Stimulated activated CD4-positive, alpha-beta T cell treated with anti-CD3 and anti-CD28 coated beads, Interleukin-2, amount 100 ng/mL, for 48 hours (primary cell): ENCODE measurements at places on chromosomes 1 and 21.

GRCh38 chr21:21163904-21164303 lies 165.7 kb downstream of the NCAM2 start:
- peak; percentile 31 for DNase-seq

- DNase-seq, result peak; percentile 25
Observed at GRCh38 chr1:8477166-8477982, 159.5 kb downstream of the SLC45A1 start.

- DNase-seq, result peak; percentile 63
Observed at GRCh38 chr1:181038399-181038873, 4.7 kb downstream of the MR1 start.

- DNase-seq, result no peak
Observed at GRCh38 chr1:160537714-160538665, 14.9 kb upstream of the SLAMF6 start.

- no peak for DNase-seq
Observed at GRCh38 chr21:26954662-26955121, 12.2 kb downstream of the ADAMTS5 start.

DNA sequence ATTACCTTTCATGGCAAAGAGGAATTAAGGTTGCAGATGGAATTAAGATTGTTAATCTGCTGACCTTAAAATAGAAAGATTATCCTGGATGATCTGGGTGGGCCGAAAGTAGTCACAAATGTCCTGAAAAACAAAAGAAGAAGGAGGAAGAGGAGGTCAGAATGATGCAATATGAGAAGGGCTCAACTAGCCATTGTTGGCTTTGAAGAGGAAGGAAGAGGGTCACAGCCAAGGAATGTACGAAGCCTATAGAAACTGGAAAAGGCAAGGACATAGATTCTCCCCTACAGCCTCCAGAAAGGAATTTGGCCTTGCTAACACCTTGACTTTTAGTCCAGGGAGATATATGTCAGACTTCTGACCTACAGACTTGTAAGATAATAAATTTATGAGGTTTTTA lies 39.4 kb upstream of the FMOD start:
- no peak for DNase-seq

DNA sequence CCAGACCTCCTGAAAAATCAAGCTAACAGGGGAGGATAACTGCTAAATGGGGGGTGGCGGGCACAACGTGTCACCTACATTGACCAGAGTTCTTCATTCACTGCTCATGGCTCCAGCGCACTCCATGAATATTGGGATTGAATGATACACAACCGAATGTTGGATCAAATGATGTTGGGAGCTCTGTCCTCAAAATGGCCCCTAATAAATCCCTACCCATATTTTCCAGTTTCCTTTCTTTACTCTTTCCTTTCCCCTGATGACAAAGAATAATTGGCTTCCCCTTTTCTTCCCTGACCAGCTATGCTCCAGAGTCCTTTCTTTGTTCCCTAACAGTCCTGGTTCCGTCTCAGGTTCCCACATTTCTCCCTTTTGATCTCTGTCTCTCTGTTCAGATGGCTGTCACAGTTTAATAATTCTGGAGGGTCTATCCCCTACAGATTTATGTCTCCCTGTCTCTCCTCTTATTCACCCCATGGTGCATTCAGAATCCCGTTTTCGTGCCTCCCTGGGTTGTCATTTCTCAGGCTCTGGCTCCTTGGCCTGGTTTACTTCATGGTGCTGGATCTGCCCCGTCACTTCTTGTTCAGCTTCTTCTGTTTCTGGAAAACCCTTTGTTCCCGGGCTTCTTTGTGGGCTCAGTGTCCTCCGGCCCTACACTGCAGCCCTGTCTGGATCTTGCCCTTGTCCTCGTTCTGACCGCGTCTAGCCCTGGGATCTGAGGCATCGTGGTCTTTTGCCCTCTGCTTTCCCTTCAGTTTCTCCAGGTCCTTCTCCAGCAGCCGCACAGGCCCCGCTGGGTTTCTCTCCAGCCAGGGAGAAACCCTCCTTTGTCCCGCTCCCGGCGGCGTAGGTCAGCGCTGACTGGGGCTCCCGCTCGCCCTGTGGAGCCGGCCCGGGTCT lies 78.3 kb downstream of the NDUFS5 start:
- DNase-seq, result no peak

DNA sequence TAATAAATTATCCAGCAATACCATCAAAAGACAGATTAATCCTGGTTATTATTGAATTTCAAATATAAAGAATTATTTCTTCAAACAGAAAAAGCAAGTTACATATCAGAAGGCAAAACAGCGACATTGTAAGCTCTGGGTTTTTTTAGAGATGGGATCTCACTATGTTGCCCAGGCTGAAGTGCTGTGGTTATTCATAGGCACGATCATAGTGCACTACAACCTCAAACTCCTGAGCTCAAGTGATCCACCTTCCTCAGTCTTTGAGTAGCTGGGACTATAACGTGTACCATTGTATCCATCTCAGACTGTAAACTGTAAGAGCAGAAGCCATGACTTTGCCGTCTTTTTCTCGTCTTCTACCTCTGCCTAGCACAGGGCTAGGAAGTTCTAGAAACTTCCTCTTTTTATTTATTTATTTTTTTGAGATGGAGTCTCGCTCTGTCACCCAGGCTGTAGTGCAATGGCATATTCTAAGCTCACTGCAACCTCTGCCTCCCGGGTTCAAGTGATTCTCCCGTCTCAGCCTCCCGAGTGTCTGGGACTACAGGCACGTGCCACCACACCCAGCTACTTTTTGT lies 20.0 kb upstream of the GPX7 start:
- no peak for DNase-seq

GRCh38 chr1:179867493-179868330 lies 9.9 kb downstream of the TOR1AIP2 start:
- DNase-seq, result peak; percentile 35

- DNase-seq, result peak; percentile 37
Observed at GRCh38 chr1:28144203-28145135, 32.0 kb downstream of the PTAFR start.

GRCh38 chr1:14246471-14246870 lies 352.0 kb upstream of the KAZN start:
- DNase-seq, result no peak

DNA sequence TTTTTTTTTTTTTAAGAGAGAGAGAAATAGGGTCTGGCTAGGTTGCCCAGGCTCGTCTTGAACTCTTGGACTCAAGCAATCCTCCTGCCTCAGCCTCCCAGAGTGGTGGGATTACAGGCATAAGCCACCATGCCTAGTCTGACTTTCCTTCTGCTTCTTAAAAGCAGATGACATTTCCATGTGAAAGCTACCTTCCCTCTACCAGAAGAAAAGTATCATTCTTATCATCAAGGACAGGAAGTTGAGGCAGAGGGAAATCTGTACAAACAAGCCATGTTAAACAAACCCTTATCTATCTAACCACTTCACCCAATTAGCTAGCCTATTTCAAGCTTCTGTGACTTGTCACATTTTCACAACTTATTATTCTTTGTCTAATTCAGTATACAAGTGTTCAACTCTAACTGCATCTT lies 54.8 kb downstream of the SAMSN1 start:
- DNase-seq, result no peak

DNA sequence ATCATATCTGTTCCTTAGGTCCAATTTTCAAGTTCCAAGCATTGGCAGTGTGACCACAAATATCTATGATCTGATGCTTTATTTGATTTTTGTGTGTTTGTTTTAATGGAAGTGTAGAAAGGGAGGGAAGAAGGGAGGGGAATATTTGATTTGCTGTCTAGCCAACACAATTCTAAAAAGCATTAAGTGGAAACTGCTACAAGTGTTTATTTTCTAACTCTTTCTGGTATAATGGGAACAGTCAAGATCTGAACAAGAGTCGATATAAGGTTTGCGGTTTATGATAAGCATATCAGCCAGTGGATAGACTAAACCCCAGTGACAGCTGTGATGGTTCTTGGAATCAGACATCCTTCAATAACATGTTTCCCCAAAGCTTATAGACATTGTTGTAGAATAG lies 267.8 kb upstream of the SNX7 start:
- DNase-seq, result no peak

- DNase-seq, result no peak
Observed at GRCh38 chr1:40692429-40692895, 958 bp downstream of the NFYC start.

GRCh38 chr1:218412171-218412570 lies 67.0 kb downstream of the TGFB2 start:
- DNase-seq, result no peak

GRCh38 chr21:38299671-38300070 lies 42.9 kb downstream of the KCNJ15 start:
- no peak for DNase-seq

GRCh38 chr1:231796141-231796540 lies 169.6 kb downstream of the DISC1 start:
- no peak for DNase-seq

DNA sequence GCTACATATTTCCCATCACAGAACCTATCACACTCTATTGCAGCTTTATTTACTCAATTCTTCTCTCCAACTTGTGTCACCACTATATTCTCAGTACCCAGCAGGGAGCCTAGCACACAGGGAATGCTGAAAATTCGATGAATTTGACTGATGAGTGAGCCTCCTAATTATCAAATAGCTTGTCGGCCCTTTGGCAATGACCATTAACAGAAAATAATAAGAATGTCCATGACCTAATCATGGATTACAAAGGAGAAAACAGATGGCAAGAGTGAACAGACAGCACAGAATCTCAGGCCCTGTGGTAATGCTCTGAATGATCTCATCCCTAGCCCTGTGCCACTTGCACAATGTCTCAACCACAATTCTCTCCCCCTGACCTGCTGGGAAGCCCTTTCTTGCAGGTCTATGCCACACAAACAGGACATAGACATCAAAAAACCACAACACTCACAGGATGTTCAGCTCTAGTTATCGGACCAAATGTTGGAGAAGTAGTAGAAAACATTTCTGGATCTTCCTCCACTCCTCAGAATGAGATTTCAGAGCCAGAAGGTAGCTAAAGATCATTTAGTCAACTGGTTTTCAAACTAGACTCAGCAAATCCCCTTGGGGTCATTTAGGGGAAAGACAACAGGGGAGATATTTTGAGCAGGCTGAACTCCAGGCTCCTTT lies 68.4 kb downstream of the LUZP1 start:
- DNase-seq, result no peak

GRCh38 chr1:224116131-224116530 lies 2.2 kb downstream of the FBXO28 start:
- no peak for DNase-seq

DNA sequence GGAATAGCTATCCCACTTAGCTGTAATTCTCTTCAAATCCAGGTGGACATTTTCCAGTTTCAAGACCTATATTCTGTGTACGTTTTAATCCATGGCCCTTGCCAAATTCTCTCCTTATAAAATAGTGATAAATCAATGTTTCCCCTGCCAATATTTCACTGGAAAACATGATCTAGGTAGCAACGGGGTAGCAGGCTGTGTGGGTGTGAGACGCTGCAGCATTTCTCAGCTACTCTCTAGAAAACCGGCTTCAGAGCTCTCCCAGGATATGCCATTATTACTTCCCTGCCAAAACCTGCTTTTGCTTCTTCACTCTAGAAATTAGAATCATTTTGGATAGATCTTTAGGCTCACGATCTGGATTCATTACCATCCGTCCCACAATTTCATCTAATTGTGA lies 82.1 kb upstream of the SIPA1L2 start:
- DNase-seq, result no peak
